ENCODE measurements at places on chromosomes 2 and 18.

DNA sequence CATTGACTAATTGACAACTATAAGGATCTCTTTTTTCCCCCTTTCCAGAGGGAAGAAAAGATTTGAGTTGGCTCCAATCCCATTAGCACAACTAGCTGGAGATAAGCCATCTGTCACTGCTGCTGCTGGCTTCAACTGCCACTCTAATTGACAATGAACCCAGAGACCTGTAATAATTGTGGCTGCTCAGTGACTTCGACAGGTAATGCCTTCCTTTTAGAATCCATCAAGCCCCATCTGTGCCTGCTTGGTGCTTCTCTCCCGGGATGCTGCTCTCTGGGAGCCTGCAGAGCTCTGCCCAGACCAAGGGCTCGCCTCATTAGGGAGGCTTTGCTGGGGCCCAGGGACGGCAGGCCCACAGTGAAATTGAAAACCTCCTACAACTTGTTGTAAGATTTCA, 376.7 kb upstream of the SOX11 start:
- DNase-seq, result no peak

DNA sequence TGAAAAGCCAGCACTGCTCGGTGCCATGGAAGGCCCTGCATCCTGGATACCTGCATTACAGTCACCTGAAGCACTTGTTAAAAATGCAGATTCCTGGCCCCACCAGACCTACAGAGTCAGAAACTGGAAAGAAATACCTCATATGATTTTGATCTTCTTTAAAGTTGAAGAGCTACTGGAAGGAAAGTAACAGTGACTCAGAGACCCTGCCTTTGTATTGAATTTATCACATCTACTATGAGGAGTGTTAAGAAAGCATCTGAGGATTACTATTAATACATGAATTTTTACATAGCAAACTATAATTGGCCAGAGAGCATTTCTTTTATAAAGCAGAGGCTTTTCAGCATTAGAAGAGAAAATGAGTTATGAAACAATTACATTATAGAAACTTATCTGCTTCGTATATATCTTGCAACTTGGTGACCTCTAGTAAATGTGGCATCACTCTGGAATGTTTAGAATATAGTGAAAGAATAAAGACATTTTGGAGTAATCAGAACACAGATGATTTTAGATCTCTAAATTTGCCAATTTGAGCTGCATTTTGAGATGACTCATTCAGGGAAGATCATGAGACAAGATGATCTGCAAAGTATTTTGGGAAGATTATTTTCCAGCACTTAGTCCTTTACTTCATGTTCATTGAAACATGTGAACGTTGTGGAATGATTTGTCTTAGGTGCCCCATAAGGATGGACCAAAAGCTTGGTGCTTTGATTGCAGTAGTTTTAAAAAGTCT, 12.2 kb downstream of the PTPRM start:
- no peak for DNase-seq

GRCh38 chr2:191895195-191895594, 48.3 kb upstream of the CAVIN2 start:
- no peak for DNase-seq

DNA sequence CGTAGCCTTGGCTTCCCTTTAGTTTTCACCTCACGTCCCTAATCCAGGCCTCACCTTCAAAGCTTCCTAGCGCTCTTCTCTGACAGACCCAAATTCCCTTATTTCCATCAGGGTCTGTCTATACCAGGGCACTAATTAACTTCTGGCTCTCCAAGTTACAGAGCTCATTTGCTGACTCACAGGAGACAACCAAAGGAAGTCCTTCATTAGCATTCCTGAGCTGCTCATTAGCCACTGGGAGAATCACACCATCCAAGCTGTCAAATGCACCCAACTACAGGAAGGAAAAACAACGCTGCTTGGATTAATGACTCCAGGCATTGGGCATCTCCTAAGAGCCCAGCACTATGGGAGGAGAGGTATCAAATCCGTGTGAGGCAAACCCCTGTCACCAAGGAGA, 109.8 kb upstream of the ALK start:
- DNase-seq, result no peak

DNA sequence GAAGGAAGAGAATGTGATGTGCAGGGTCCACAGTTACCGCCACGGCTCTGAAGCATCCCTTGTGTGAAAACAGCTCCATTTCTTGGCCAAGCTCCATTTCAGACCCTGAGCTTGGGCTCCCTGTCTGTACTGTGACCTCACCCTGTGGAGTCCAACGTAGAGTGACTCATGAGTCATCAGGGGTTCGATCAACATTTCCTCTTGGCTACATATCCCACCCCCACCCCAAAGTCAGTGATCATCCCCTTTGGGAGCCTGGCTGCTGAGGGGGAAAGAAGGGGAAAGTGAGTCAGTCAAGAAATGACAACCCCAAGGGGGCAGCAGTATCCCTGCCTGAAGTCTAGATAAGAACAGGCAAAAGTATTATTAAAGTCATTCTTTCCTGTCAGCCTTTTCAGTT, 62.2 kb downstream of the PAPOLG start:
- DNase-seq, result no peak

- no peak for DNase-seq
Measured at GRCh38 chr18:37721544-37722522, 156.2 kb upstream of the CELF4 start.

GRCh38 chr2:30981510-30981909, 156.7 kb downstream of the GALNT14 start:
- no peak for DNase-seq

GRCh38 chr2:98710734-98711133, 20.2 kb downstream of the MGAT4A start:
- DNase-seq, result no peak

- DNase-seq, result no peak
Measured at GRCh38 chr2:163594497-163594896, 141.3 kb downstream of the FIGN start.

GRCh38 chr2:156436497-156437085, 412 bp downstream of the GPD2 start:
- DNase-seq, result no peak

DNA sequence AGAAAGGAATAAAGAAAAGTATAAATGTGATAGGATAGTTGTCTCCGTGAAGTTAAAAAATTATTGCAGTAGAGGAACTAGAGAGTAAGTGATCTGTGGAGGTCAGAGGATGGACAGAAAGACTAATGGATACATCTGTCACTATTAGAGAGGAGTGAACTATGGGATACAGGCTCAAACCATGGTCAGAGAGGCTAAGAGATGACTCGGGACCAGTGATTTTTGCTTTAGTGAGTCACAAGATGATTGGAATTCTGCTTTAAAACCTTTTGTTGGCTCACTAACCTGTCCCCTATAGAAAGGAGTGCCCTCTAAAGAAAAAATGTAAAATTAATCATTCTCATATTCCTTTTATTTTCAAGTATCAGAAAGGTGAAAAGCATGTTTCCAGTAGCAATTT, 30.3 kb downstream of the ALMS1 start:
- DNase-seq, result no peak

GRCh38 chr2:173574324-173575112, 219.8 kb downstream of the CDCA7 start:
- no peak for DNase-seq

DNA sequence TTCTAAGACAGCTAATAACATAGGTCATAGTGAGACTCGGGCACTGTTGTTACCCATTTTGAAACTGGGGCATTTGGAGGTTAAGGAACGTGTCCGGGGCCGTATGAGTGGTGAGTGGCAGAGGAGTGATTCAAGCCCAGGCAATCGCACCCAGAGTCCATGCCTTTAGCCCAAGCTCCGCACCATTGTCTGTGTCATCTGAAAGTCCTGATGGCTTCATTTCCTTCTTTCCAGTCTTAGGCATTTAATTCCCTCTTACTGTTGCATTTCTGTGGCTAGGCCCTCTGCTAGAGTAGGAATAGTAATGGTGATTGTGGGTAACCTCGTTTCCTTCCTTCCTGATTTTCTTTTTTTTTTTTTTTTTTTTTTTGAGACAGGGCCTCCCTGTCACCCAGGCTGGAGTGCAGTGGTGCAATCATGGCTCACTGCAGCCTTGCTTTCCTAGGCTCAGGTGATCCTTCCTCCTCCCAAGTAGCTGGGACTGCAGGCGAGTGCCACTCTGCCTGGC, 49.8 kb upstream of the ASB1 start:
- DNase-seq, result no peak

Measured in cortex of kidney (tissue), 1 donor.